NCI-H2081 treated with DMSO at 0.1 percent for 48 hours (cell line): ENCODE measurements at places on chromosomes 11 and 22.

GRCh38 chr11:10473371-10473770 is 18.3 kb downstream of the AMPD3 start:
- DNase-seq = no peak

DNA sequence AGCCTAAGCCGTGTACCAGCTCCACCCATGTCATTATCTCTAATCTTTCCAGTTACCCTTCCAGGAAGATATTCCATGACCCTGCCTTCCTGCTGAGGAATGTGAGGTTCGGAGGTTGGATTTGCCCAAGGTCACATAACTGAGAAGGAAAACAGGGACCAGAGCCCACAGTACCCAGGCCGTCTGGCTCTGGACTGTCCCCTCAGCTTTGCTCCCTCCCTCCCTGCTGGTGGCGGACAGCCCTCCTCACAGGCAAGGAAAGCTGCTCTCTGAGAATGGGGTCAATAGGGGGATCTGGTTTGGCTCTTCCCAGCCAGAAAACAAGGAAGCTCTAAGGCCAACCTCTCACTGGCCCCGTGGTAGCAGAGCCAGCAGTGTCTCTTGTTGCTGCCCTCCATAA is 63.3 kb downstream of the SYN3 start:
- no peak for DNase-seq

DNA sequence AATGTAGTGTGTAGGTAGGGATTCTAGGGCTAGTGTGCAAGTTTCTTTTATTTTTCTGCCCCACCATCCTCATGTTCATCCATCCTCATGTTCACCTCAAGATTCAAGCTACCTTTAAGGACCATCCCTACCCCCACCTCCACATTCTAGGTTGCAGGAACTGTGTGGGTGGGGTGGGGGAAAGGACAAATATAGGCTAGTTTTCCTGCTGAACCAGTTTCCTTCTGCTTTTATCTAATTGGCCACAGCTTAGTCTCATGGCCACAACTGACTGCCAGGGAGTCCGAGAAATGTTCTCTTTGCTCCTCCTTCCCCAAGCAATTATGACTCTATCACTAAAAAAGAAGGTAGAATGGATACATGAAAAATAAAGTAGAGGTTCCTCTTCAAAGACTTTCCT is 179.0 kb upstream of the LARGE1 start:
- DNase-seq = no peak

- no peak for DNase-seq
These were observed 49.5 kb downstream of the IGLL5 start for GRCh38 chr22:22936915-22937656.

DNA sequence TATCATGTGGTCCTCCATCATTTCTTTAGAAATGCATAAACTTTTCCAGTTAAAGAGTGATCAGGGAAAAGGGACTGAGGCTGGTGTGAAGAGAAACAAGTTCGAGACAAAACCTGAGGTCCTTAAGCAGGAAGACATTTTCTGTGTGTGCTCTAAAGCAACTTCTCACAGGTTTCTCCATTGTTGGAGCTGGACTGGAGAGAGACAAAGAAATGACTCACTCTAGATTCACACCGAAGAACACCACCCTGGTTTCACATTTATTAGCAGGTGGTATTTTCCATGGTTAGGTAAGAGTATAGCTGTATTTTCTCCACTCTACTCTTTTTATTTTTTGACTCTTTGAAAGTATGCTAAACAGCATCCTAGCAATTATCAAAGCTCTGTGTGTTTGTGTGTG is 736.4 kb downstream of the KCNA4 start:
- no peak for DNase-seq

GRCh38 chr11:22666688-22667439 is 453 bp downstream of the GAS2 start:
- DNase-seq = no peak
